Aorta (tissue), 5 donors: ENCODE measurements at places on chromosomes 3 and 15.

DNA sequence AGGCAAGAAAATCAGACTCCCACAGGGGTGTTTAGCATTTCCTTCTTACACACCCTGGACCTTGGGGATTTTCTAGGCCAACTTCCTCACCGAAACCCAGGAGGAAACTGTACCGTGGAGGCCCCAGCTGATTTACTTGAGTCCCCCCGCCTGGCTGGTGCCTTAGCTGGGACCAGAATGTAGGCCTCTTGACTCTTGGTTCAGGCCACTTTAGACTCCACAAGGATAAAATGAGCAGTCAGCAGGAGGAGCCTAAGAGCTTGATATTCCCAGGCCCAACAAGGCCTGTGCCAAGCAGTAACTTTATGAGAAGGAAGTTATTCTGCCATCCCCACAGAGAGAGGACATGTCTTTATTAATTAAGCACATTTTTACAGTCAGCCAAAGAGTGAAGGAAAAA is 4.6 kb upstream of the APBA2 start:
- DNase-seq, result peak; percentile 31

DNA sequence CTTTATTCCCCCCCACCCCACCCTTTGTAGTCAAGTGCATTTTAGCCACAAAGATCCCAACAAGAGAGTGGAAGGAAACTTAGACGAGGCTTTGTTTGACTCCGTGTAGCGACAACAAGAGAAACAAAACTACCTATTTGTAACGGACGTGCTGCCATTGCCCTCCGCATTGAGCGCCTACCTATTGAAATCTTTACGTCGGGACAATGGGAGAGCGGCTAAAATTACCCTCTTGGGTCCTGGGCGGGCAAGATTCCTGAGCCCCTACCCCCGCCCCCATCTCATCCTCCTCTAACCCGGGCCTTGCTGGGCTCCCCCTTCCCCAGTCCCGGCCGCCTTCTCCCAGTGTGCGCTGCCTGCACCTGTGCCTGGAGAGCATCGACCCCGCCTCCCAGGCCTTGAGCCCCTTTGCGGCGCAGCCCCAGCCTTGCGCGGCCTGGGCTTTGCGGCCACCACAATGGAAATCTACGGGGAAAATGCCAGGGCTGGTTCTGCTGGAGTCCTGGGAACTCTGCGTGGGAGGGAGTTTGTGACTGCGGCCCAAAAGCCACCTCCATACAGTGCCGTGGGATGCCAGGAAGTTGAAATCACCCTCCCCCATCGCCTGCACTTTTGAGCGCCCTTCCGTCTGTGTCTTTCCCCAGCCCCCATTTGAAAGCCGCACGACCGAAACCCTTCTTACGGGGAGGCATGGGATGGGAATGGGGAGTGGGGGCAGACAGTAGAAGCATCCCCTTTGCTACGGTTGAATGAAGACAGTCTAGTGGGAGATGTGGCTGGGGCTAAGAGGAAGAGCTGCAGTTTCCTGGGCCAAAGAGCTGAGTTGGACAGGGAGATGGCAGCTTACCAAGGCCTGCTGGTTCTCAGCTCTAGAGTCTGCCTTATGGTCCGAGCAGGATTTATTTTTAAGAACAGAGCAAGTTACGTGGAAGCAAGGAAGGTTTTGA is 1.1 kb upstream of the SOX2 start:
- DNase-seq, result no peak

- DNase-seq, result no peak
Measured at GRCh38 chr3:72050048-72050632, 265.2 kb upstream of the PROK2 start.

DNA sequence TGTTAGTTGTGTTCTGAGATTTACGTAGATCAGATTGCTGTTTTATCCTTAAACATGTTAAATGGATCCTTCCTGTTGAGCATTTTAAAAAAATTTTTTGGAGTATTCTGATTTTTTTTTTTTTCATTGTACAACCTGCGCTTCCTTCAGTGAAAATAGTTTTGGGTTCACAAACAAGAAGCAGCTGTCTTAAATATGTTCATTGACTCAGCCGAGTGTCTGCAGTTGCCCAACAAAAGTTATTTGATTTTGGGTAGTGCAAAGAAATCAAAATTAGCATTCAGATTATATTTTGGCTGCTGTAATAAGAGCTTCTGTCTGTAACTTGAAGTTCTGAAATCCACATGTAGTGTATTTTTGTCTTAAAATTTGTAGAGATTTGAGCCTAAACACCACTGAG is 148.2 kb downstream of the BBX start:
- DNase-seq, result no peak

DNA sequence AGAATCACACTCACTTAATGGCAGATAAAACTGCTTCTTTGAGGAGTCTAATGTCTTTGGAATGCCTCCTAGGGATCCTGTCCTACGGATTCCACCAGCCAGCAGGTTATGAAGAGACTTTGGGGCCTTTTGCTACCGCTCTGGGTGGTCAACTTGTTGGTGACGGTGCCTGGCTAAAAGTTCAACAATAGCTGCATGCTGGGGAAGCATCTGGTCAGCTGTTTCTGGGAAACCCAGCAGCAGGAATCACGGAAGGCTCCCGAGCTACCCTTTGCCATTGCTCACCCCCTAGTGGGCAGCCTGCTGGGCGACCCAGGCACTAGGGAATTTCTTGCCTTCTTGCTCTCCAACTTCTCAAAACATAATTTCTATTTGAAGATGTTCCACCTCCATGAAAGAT is 263.3 kb downstream of the NEK10 start:
- no peak for DNase-seq

DNA sequence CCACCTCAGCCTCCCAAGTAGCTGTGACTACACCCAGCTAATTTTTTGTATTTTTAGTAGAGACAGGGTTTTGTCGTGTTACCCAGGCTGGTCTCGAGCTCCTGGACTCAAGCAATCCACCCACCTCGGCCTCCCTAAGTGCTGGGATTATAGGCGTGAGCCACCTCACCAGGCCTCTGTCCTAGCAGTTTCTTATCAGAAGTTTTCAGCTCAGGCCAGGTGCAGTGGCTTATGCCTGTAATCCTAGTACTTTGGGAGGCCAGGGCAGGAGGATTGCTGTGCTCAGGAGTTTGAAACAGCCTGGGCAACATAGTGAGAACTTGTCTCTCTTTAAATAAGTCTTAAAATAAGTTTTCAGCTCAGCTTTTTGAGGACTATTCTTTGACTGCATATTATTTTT is 48.4 kb downstream of the SGO1 start:
- no peak for DNase-seq

GRCh38 chr3:154799800-154800199 is 280.3 kb upstream of the MME start:
- DNase-seq, result no peak

DNA sequence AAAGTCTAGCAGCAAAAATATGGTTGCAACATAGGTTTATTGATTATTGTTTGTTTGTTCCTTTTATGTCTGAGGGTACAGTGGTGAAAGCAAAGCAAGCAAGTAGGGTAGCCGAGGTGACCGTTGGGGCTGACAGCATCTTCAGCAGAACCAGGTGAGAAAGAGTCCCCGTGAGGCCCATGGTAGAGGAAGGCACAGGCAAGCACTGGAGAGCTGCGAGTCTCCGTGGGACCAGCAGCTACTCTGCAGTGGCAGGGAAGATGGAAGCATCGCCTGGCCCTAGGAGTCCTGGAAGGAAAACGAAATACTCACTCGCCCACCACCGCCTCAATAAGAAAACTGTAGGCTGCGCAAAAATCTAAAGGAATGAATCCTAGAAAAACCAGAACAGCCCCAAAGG is 25.3 kb upstream of the GABRA5 start:
- no peak for DNase-seq

DNA sequence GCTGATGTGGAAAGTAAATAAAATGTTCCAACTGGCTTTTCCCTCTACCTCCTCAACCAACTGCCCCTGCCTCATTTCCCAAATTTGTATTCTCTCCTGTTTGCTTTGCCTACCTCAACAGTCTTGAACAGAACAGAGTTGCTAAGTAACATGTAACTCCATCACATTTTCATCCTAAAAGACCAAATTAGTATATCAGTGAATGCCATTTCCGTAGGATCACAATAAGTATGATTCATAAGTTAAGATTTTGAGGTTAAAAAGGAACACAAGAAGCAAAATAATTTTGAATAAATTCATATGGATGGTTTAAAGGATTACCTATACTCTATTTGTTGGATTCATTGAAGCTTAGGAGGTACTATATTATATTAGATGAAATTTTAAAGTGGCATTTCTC is 154.9 kb downstream of the ECT2 start:
- DNase-seq, result no peak
